Activated naive CD4-positive, alpha-beta T cell (primary cell): ENCODE measurements at places on chromosomes 3 and 15.
A peak's percentile ranks its signal among the peaks of the same experiment; 100 is the strongest.

GRCh38 chr3:116291141-116291540, 154.1 kb downstream of the LSAMP start:
- DNase-seq = no peak

GRCh38 chr15:82943176-82943575, 9.3 kb downstream of the HOMER2 start:
- DNase-seq = no peak

DNA sequence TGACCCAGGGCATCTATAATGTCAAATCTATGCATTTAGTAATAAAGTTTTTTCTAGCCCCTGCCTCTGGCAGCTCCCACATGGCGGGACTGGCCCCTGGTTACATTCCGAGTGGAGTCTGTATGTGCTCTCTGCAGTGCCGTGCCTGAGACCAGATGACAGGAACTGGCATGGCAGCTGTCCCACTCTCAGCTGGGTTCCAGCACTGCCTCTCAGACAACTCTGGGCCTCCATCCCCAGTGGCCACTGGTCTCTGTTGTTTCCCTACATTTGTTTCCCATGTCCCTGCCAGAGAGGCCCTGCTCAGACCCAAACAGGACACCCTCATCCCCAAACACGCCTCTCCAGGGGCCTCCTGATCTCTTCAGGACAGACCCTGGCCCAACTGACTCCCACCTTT, 109.3 kb downstream of the OCA2 start:
- no peak for DNase-seq

GRCh38 chr3:121836481-121836880, 1.5 kb downstream of the EAF2 start:
- DNase-seq = no peak

GRCh38 chr3:128996200-128996599, 2.3 kb upstream of the CFAP92 start:
- no peak for DNase-seq

- DNase-seq = peak; percentile 45
Measured at GRCh38 chr3:16513141-16514020, at the start of gene RFTN1. TSS of gene RFTN1 (minus strand) at chr3:16513699. CDS start at chr3:16493869, 19,830 bp downstream.

DNA sequence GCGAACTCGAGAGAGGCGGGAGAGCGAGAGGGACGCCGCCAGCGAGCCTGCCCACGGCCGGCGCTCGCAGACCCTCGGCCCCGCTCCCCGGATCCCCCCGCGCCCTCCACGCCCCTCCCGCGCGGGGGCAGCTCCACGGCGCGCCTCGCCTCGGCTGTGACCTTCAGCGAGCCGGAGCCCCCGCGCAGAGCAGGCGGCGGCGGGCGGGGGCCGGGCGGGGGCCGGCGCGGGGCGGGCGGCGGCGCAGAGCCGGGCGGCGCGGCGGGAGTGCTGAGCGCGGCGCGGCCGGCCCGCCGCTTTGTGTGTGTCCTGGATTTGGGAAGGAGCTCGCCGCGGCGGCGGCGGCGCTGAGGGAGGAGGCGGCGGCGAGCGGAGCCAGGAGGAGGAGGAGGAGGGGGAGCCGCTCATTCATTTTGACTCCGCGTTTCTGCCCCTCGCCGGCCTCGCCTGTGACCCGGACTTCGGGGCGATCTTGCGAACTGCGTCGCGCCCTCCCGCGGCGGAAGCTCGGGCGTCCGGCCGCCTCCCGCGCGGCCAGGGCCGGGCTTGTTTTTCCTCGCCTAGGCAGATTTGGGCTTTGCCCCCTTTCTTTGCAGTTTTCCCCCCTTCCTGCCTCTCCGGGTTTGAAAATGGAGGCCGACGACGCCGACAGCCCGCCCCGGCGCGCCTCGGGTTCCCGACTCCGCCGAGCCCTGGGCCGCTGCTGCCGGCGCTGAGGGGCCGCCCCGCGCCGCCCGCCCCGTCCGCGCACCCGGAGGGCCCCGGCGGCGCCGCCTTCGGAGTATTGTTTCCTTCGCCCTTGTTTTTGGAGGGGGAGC, 524 bp downstream of the IGF1R start:
- no peak for DNase-seq

GRCh38 chr3:100102757-100103156, 11.5 kb downstream of the FILIP1L start:
- no peak for DNase-seq

DNA sequence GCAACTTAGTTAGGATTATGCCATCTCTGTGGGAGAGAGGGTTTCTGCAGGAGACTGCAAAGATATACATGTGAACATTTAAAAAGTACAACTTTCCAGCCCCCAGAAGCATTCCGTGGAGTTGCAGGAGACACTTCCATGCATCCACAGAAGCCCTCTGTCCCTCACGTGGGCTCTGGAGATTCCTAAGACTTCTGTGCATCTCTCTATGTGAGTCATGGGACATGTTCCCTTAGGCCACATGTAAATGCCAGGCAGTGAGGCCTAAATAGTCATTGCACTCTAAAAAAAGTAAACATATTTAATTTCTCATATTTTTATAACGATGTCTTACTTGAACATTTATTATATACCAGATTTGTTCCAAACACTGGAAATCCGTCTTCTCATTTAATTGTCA, 126.5 kb upstream of the ROPN1 start:
- no peak for DNase-seq

- no peak for DNase-seq
Measured at GRCh38 chr3:55191911-55192775, 264.3 kb upstream of the LRTM1 start.

GRCh38 chr3:190229632-190230424, 92.4 kb downstream of the CLDN1 start:
- no peak for DNase-seq

GRCh38 chr3:12759693-12760565, 870 bp upstream of the TMEM40 start:
- DNase-seq = no peak

DNA sequence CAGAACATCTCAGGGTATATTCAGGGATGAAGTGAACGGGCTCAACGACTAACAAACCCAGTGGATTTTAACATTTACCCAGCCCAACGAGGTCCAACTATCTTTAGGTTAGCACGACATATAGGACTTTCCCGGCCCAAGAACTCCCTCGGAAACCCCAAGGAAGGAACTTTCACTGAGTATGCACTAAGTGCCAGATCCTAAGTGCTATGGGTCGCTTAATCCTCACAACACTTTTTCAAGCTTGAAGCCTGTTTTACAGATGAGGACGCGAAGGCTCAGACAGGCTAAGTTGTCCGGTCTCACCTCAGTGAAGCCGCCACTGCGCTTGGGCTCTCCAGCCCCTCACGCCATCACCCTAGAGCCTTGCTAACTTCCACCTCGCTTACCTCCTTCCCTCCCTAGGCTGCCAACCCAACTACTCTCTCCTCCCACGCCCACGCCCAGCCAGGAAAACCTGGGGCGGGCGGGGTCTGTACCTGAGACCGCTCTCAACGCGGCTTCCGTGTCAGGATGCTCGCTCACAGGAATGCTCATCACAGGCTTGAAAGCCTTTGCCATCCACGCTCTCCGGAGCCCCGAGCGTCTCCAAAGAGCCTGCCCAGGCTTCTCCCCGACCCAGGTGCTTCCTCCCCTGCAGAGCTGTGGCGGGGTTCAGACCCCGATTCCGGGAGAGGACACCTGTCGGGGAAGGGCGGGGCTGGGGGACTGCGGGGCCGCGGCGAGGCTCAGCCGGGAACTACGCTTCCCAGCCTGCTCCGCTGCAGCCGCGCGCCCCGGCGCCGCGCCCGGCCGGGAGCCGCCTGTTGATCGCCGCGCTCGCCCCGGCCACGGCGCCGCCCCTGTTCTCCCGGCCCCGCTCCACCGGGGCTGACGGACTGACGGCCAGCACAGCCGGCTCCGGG, at the start of gene TMOD2:
Gene TMOD2, plus strand, starts transcription at position 806 of the 905 bp plus-strand sequence. CDS start 14,845 bp downstream, outside the sequence.
- DNase-seq = no peak

DNA sequence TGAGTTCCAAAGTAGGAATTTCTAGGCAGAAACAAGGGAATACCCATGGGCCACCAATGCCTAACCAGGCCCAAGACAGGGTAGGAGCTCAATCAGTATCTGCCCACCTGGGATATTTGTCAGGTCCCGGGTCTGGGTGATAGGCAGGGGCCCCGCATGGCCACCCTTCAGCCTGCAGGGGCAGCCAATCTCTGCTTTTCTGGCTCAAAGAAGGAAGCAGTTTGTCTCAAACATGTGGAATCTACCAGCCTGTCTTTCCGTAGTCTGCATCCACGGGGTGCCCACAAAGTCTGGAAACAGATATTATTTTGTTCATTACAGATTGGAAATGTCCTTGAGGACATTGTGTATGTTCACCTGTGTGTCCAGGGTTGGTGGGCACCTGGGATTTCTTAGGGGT, 56.2 kb downstream of the CEMIP start:
- DNase-seq = no peak

DNA sequence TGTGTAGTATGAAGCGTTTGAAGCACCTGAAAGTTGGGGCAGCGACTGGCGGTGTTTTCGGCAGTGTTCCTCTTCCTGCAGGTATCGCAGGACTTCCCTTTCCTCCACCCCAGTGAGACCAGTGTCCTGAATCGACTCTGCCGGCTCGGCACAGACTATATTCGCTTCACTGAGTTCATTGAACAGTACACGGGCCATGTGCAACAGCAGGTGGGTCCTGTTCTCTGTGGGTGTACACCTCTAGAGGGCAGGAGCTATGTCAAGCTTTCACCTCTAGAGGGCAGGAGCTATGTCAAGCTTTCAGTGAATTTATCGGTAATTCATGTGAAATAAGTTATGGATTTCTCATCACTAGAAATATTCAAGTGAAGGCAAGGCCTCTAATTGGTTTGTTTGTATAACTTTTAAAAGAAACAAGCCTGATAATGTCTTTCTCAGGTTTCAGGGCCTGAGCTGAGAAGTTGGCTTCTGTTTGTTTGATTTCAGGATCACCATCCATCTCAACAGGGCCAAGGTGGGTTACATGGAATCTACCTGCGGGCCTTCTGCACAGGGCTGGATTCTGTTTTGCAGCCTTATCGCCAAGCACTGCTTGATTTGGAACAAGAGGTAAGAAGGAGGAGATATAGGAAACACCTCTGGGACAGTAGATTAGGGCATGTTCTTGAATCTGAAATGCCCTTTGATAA, 5.3 kb downstream of the TUBGCP4 start:
- DNase-seq = peak; percentile 1
